ENCODE measurements at places on chromosomes 4 and X.

DNA sequence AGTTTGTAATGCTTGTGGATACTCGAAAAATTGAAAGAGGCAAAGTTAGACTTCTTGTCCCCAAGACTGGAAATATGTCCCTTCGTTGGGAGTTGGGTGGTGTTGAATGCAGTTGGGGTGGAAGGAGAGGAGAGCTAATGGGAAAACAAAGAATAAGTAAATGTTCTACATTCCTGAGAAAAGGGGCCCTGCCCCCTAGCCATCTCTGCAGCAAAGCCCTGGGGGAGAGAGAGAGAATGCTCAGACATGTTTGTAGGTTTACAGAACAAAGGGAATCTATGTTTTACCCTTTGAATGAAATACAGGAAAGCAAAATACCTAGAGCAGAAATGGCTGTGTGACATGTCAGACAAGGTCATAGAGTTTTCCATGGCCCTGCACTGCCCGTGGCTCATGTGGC lies 88.1 kb downstream of the RASL11B start:
- no peak for DNase-seq

GRCh38 chr4:189177130-189177529 lies 763.5 kb upstream of the FRG1 start:
- DNase-seq, result no peak

DNA sequence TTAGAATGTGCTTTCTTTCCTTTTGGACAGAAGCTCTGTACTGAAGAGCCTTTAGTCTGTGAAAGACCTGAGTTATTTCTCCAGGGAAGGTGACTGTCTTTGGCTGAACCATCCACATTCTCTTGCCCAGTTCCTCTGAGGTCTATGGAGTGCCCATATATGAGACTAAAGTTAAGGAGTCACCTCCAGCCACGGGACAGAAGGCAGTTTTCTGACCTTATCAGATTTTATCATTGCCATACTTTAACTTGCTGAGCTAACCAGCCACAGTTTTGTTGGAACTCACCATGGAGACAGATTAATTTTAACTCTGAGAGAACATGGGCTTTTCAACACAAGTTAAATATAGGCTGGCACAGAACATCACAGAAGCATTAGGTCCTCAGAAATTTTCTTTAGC lies 26.3 kb downstream of the IL1RAPL1 start:
- no peak for DNase-seq

DNA sequence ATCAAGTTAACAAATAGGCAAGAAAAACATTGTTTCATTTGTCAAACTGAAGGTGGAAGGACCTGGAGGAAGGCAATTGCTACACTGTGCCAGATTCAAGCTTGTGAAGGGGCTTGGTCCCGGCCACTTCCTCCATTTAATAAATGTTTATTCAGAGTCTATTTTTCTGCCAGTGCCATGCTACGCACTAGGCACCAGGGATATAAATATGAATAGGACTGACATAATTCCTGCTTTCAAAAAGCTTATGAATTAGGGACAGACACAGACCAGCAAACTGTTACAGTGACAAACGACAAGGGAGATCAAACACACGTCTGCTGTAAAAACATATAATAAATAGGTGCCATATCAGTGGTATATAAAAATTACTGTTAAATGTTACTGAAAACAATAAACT lies 571 bp downstream of the TLR6 start:
- peak; percentile 74 for DNase-seq

DNA sequence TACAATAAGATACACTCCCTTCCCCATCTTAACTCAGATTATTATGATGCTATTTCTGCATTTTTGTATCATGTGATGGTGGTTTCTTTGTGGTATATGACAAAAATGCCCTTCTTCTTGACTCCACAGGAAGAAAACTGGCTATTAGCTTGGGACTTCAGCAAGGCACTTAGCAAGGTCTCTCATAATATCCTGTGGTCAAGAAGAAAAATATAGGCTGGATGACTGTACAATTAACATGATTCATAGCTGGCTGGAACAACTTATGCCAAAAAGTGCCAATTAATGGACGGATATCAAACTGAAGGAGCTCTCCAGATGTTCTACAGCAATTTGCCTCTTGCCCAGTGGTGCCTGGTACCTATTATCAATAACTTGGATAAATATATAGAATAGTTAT lies 2.3 kb upstream of the MID1IP1 start:
- no peak for DNase-seq

DNA sequence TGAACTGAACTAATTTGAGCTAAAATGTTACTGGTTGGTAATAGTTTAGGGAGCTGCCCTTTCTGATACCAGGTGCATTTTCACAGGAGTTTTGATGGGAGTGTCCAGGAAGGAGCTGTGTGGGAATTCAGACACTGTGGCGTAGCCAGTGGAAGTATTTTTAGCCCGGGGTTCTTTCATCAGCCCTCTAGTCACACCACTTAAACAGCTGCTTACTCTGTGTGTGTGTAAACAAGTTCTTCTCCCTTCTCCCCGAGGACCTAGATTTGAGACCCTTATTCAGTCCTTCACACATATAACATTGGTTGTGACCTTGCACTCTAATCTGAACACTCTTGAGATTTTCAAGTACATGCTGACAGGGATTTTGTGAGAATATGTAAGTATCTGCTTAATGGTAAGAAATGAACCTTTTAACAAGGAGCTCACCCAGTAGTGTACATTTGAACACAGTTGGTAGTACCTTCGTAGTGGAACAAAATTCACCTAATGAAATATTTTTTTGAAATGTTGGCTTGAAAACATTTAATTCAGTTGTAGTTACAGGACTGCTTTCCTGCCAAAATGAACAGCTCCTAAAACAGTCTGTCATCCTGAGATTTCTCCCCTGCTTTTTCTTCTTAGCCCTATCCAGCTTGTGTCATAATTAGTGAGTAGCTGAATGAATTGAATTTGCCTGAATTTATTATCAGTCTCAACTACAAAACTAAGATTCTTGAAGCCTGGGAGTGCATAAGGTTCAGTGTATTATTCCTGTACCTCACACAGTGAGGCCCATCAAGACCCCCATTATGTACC lies 61.8 kb downstream of the BMPR1B start:
- DNase-seq, result no peak

All from inflammatory macrophage (primary cell).